ENCODE measurements at places on chromosomes 12 and 14.

GRCh38 chr12:8145754-8146441 is 10.9 kb upstream of the ZNF705A start:
- DNase-seq = no peak

- no peak for DNase-seq
Observed at GRCh38 chr14:90829677-90830076, 13.4 kb upstream of the TTC7B start.

GRCh38 chr12:79935624-79936345 is 888 bp upstream of the PPP1R12A start:
- no peak for DNase-seq

DNA sequence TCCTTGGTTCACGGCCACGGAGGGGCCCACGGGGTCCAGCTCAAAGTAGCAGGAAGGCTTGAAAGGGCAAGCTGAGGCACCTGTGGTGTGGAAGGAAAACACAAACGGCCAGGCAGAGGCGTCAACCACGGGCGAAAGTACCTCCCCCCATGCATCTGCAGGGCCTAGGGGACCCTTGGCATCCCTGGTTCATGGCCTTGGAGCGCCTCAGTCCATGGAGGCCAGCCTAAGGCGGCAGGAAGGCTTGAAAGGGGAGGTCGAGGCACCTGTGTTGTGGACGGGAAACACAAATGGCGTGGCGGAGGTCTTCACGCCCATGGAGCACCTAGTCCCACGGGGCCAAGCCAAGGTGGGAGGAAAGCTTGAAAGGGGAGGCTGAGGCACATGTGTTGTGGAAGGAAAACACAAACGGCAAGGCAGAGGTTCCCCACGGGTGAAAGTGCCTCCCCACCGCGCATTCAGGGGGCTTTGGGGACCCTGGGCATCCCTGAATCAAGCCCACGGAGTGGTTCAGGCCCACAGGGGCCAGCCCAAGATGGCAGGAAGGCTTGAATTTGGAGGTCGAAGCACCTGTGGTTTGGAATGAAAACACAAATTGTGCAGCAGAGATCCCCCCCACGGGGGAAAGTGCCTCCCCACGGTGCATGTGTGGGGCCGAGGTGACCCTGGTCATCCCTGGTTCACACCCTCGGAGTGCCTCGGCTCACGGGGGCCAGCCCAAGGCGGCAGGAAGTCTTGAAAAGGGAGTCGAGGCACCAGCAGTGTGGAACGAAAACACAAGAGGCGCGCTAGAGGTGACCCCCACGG is 380.8 kb downstream of the ALG10 start:
- no peak for DNase-seq

GRCh38 chr12:63766498-63766897 is 13.2 kb upstream of the RXYLT1 start:
- no peak for DNase-seq

GRCh38 chr14:105022276-105022670 is 1.4 kb upstream of the CDCA4 start:
- no peak for DNase-seq

GRCh38 chr12:63826006-63826585 is 18.4 kb upstream of the SRGAP1 start:
- DNase-seq = no peak

- no peak for DNase-seq
Observed at GRCh38 chr12:56866493-56866892, 67.7 kb downstream of the SDR9C7 start.

- DNase-seq = no peak
Observed at GRCh38 chr14:97311411-97311810, 514.2 kb downstream of the VRK1 start.

GRCh38 chr12:22313286-22313962 is 21.1 kb downstream of the ST8SIA1 start:
- DNase-seq = no peak

GRCh38 chr14:85616386-85616885 is 86.5 kb downstream of the FLRT2 start:
- DNase-seq = no peak

GRCh38 chr12:94165670-94166364 is 17.4 kb downstream of the PLXNC1 start:
- DNase-seq = no peak

- no peak for DNase-seq
Observed at GRCh38 chr14:76971549-76971948, 57.0 kb downstream of the IRF2BPL start.

DNA sequence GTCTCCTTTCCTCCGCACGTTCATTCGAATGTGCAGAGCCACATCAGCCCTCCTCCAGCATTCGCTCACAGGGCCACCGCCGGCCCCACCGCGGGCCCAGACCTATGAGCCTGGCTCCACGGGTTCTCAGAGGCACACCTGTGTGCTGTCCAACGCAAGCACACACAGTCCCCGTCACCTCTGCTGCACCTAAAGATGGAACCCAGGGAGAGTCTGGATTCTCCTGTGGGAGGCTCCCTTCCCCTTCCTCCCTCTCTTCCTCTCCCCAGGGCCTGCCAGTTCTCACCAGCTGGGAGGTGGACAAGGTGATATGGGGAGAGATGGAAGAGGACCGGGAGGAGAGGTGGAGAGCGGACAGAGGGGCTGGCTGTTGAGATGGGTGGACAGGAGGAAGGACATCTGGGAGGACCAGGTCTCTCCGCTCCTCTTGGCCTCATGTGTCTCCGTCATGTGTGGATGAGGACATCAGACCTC is 4.9 kb upstream of the AQP6 start:
- no peak for DNase-seq

- DNase-seq = no peak
Observed at GRCh38 chr12:633731-634130, 29.5 kb downstream of the NINJ2 start.

DNA sequence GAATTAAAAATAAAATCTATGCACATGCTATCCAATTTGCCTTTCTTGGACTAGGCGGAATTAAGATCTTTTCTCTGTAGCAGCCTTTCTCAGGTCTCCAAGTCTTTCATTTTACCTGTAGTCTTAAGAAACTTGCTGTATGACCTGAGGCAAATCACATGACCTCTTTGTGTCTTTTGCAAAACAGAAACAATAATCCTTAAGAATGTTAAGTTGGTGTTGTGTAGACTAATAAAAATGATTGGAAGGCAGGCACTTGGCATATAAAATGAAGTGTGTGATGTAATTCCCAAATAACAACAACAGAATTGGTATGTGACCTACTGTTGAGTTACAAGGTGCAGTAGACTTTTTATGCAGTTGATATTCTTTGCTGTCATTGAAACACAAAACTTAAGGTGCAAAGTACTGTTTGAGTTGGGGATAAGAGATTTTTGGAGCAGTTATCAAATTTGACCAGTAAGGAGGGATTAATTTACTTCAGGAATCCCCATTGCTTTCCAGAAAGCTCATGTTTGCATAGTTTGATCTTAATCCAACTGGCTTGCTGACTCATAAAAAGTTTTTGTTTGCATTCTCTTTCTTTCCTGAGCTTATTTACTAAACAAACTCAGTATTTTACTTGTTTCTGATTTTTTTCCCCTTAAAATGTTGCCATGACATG is 51.4 kb downstream of the SUSD6 start:
- DNase-seq = no peak

DNA sequence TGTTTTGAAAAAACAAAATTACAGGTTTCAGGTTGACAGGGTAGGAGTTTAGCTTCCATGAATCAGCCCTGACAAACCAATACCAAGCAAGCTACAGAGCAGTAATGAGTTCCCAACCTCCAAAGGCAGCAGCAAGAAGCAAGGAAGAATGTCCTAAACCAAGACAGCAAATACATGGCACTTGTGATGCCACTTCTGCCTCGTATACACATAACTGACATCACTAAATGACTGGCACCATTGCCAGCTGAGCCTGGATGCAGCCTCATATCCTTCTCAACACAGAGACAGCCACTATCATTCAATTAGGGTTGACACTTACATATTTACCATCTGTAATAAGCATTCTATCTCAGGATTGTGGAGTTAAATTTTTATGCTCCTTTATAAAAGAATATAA is 35.0 kb upstream of the MDM1 start:
- DNase-seq = no peak

DNA sequence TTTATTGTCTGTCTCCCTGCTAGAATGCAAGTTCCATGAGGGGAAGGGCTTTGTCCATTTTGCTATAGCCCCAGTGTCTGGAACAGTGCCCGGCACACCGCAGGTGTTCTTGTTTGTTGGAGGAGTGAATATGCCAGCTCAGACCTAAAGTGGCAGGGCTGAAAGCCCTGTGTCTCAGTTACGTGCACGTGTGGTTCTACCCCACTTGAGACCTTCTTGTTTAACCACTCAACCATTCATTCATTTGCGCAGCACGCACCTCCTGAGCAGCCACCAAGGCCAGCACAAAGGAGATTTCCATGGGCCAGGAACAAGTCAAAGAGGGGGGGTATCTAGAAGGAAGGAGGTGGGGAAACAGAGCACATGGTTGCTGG is 338.0 kb upstream of the FKBP4 start:
- no peak for DNase-seq

DNA sequence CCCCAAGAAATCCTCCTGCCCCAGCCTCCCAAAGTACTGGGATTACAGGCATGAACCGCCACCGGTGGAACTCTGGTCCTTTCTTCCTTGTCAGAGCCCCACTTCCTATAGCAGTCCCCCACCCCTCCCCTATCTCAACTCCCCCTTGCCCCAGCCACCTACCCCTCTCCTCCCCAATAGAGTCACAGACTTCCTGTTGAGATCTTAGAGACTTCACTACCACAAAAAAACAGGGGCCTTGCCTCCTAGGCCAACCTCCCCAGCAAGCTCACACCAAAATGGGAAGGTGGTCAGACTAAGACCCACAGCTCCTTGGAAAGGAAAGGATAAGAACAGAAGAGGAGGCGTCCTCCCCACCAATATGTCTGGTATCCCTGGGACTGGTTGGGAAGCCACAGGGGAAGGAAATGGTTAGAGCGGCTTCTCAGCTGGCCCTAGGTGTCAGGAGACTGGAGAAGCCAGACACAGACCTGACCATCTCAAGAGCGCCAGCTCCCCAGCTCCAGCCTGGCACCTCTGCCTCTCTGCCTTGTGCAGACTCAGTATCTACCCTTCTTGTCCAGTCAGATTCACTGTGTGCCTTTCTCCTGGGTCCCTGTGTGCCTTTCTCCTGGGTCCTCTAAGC is 8.5 kb downstream of the ITGB7 start:
- DNase-seq = no peak

DNA sequence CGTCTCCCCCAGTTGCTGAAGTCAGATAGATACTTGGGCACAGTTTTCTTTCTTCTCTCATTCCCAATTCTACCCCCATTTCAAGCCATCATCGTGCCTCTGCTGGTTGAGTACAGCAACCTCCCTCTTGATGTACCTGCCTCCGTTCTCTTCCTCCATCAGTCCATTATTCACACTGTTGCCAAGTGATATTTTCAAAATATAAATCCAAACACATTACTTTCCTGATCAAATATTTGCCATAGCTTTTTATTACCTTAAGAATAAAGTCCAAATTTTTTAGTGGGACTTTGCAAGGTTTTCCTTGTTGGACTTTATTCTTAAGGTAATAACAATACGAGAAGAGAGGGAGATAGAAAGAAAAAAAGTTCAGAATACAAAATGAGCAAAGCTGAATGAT is 18.6 kb upstream of the SSPN start:
- DNase-seq = no peak

DNA sequence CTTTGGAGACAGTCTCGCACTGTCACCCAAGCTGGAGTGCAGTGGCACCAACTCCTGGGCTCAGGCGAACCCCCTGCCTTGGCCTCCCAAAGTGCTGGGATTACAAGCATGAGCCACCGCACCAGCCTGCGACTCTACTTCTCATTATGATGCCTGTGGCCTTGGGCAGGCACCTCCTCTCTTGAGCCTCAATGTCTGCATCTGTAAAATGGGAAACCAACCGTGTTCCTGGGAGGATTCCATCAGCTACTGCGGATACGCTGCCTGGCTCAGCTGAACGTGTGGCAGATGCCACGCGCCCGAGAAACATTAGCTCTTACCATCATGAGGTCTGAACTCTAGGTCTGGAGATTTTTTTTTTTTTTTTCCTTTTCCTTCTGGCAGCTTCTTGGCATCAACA is 5.8 kb downstream of the TESC start:
- DNase-seq = no peak

GRCh38 chr12:5900533-5901205 is 44.4 kb downstream of the ANO2 start:
- no peak for DNase-seq

DNA sequence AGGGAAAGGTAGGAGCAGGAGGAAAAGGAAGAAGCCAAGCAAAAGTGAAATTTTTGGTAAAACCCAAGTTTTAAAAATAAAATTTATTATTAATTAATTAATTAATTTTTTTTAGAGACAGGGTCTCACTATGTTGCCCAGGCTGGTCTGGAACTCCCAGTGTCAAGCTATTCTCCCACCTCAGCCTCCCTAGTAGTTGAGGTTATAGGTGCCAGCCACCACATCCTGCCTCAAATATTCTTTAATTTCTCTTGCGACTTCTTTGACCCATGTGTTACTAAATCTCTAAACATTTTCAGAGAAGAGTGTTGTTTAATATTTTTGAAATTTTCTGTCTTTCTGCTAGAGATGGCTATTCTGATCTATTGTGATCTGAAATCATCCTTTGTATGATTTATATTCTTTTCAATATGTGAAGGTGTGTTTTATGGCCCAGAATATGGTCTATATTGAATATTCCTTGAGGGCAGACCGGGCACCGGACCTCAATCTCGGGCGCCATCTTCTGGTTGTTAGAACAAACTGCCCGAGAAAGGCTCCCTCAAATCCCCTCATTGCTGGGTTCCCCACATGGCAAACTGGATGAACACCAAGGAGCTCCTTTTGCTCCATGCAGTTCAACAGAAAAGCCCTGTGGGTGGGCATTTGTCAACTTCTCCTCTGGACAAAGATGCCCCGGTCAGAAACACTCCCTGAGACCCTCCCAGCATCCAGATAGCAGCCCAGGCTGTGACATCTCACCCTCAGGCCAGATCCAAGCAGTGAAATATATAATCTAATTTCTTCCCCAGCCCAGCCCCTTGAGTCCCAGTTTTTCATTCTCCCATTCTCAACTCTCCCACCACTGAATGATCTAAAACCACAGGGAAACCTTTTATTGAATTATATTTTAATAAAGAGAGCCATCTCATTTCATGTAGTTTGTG is 110.5 kb downstream of the ASCL4 start:
- DNase-seq = no peak

DNA sequence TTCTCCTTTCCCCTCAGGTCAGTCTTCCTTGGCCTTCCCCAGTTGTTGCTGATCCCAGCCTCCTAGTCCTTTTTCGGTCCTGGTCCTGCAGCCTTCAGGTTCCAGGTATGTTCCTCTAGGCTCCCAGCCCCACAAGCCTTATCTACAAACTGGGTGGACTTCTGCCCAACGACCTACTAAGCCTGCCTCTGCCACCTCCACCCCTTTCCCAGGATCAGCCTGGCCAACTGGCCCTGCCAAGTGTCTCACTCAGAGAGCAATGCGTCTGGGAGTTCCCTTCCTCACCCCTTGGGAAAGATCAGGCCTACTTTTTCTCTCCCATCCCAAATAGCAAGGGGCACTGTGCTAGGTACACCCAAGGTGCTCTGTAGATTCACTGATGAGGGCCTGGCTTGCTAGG is at the start of gene SERPINA12:
Gene SERPINA12 (minus strand): TSS at position 114 of the 400 bp plus-strand sequence. CDS start 11,072 bp downstream, outside the sequence.
- DNase-seq = no peak

- no peak for DNase-seq
Observed at GRCh38 chr12:27243006-27243405, 1.1 kb upstream of the STK38L start.

- no peak for DNase-seq
Observed at GRCh38 chr14:75335571-75335970, 56.9 kb downstream of the FOS start.
